ENCODE measurements at places on chromosomes 11 and 22.

DNA sequence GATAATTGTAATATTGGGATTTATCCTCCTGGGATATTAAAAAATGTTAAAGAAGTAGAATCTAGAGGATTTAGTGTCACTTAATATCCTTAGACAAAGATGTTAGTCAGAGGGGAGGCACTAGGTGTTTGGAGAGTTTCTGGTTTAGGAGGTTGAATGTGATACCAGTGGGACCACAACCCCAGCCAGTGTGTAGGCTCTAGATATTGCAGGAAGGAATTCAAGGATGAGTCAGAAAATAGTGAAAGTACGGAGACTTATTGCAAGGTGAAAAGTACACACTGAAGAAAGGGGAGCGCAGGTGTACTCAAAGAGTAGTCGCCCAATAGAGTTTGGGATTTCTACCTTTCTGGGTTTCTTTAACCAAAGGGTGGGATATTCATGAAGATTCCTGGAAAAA, 5.7 kb upstream of the TMEM41B start:
- no peak for DNase-seq

DNA sequence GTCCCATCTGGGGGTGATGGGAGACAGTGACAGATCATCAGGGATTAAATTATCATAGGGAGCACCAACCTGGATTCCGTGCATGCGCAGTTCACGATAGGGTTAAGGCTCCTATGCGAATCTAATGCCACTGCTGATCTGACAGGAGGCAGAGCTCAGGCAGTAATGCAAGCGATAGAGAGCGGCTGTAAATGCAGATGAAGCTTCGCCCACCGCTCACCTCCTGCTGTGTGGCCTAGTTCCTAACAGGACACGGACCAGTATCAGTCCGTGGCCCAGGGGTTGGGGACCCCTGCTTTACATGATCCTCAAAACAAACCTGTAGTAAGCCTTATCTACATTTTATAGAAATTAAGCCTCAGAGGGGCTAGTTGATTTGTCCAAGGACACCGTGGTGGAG, 94.3 kb downstream of the TTC28 start:
- DNase-seq: no peak

DNA sequence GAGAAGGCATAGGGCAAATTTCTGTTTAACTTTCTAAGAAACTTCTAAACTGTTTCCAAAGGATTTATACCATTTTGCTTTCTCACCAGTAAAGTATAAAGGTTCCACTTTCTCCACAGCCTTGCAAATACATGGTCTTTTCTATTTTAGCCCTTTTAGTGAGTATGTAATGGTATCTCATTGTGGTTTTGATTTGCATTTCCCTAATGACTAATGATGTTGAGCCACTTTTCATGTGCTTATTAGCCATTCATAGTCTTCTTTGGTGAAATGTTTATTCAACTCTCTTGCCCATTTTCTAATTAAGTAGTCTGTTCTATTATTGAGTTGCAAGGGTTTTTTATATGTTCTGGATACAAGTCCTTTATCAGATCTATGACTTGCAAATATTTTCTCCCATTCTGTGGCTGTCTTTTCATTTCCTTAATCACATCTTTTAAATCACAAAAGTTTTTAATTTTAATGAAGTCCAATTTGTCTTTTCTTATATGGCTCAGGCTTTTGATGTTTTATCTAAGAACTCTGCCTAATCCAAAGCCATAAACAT, 83.8 kb upstream of the KCNQ1OT1 start:
- no peak for DNase-seq

- no peak for DNase-seq
Measured at GRCh38 chr22:47552541-47553205, 790.2 kb downstream of the TBC1D22A start.

DNA sequence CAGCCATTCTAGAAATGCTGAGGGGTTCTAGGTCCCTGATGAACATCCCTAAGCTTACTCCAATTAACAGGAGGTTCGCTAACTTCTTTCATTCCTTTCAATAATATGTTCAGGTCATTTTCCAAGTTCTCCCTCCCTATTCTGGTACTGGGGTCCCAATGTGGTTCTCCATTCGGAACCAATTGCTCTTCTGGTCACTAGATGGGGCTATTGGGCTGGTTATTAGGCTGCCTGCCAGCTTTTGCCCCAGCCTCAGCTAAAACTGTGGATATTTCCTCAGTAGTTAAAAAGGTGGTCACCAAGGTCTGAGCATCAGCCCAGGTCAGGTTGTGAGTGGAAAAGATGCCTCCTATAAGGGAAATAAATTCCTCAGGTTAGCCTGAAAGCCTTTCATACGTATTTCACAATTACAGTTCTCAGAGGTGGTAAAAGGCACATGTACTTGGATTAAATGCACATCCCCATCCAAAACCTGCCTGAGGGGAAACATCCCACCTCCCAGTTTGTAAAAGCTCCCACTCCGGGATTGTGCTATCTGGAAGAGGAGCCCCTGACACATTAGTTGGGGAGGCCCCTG, 161.1 kb upstream of the CCDC179 start:
- DNase-seq: no peak

GRCh38 chr22:44983878-44984482, 25.8 kb downstream of the PHF21B start:
- no peak for DNase-seq

DNA sequence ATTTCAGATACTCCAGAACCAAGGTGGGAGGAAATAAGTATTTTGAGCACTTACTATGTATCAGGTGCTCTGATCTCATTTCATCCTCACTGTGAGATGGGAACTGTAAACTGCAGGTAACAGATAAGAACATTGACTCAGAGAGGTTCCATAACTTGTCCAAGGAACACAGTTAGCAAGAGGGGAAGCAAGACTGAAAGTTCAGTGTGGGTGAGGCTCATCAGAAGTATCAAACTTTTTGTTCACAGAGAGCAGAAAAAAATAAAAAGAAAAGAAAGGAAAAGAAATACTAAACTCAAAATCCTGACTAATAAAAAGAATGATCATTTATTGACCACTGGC, 37.1 kb downstream of the RAB30 start:
- DNase-seq: no peak

- no peak for DNase-seq
Measured at GRCh38 chr11:12674936-12675696, 895 bp downstream of the TEAD1 start.

GRCh38 chr22:48135592-48135991, 1373.1 kb downstream of the TBC1D22A start:
- no peak for DNase-seq

- DNase-seq: no peak
Measured at GRCh38 chr11:28899706-28900105, 791.5 kb downstream of the METTL15 start.

DNA sequence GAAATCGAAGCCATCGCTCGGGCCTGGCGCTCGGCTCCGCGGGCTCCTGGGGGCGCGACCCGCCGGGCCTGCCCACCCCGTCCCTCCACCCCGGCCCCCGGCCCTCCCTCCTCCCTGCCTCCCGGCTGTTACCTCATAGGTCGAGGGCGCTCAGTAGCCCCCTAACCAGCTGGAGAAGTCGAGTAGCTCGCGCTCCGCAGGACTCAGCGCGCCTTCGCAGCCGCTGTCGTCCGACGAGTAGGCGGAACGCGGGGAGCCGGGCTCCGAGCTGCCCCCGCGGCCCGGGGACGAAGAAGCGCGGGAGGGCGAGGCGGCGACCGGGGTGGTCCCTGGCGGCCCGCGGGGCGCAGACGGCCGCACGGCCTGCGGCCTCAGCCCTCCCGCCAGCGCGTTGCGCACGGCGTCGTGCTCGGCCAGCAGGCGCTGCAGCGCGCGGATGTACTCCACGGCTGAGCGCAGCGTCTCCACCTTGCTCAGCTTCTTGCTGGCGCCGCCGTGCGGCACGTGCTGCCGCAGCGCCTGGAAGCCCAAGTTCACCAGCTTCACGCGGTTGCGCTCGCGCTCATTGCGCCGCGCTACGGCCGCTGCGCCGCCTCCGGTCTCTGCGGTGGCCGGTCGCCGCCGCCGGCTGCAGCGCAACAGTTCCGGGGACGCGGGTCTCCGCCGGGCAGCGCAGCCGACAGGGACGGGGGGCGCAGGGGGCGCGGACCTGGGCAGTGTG, 627 bp downstream of the ASCL2 start:
- no peak for DNase-seq

- DNase-seq: no peak
Measured at GRCh38 chr11:119894916-119895315, 165.9 kb upstream of the NECTIN1 start.

DNA sequence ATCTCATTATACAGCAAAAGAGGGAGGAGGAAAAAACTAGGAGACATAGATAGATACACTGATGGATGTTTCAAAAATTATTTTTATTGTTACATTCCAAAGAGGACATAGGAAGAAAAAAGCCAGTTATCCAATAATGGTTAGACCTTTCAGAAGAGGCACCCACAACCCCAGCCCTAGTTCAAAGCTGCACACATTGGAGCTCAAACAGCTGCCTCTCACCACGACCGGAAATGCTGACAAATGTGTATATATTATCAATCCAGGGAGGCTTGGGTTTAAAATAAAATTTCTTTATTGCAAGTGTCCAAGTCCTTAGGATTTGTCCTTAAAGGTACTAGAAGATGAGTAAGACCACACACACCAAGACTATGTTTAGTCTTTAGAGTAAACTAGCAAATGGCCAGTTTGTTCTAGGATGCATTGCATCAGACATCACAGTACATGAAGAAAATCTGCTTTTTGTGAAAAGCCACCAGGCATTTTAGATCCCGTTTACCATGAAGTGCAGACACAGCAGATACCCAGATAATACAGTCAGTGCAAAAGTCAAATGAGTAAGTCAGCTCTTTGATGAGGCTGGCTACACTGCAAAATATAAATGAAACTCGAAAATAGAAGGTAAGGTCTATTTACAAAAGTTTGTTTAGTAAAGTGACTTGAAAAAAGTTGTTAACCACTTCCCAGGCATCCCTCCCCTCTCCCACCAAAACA, 4.6 kb upstream of the ASCL3 start:
- DNase-seq: no peak

DNA sequence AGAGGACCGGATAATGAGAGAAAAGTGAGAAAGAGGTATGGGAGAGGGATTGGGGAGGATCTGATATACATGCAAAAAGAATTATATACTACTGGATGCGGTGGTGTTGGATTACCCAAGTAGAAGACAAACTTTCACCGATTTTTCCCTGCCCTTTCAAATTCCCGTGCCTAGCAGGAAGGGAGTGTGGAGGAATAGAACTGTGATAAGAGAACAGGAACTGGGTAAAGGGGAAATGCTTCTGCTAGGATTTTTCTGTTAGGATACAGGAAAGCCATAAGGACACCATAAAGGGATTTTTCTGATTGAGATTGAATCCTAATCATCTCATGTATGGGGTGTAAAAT, 480 bp upstream of the MTMR2 start:
- no peak for DNase-seq

GRCh38 chr11:11022125-11022730, 164.4 kb upstream of the ZBED5 start:
- no peak for DNase-seq

- DNase-seq: no peak
Measured at GRCh38 chr22:45922256-45922655, 54.7 kb downstream of the WNT7B start.

DNA sequence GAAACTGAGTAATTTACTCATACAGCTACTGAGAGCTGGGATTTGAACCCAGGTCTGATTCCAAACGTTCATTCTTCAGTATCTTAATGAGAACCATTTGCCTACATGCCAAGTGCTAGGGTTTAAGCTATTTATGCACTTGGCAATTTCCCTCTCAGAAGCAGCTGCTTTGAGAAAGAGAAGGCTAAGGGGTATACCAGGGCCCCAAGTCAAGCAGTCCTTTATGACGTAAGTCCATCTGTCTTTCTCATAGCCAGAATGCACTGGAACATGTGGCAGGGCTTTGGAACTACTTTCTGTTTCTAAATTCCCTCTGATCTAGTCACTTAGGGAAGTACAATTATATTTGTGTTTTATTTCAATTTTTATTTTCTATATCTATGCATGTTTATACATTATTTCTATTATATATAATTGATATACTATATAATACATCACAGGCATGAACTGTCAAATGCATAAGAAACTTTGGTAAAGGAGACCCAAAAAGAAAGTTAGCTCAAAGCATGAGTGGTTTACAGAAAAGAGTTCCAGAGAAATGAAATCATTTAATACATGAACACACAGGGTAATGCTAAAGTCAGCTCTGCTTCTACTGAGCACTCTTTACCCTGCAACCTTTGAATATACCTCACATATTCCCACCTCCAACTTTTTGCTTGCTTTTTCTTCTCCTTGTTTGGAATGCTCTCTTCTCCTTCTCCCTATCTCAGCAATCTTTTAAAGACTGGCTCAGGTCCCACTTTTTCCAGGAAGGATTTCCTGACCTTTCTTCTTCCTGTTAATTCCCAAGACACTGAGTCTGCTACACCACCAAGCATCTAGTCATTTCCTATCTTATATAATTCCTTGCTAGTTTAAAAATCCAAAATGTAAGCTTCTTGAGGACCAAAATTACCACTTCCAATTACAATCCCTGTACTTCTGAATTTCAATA, 80.5 kb upstream of the GDPD4 start:
- DNase-seq: no peak

DNA sequence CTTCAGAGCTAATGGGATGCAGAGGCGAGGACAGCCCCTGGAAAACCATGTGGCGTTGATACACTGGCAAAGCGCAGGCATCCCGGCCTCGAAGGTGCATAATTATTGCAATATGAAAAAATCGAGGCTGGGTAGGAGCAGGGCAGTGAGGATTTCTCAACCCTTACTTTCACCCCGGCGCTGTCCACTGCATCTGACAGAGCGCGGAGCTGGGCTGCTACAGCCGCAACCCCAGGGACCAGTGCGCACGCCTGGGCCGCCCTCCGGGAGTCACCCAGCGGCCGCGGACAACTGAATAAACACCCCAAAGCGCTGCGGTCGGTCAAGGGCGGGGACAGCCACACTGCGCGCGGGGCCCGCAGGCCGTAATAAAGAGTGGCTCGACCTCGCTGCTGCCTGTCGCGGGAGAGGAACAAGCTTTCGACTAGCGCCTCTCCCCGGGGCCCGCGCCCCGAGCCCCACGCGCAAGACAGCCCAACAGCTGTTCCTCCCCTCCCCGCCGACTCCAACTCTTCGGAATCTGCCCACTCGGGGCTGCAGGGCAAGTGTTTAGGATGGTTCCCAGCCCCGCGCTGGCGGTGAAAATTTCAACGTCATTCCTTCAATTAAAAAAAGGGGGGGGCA, 3.6 kb upstream of the WT1 start:
- DNase-seq: no peak

- DNase-seq: no peak
Measured at GRCh38 chr11:42036201-42036600, 576.7 kb upstream of the LRRC4C start.

GRCh38 chr11:65251476-65251875, 10.3 kb upstream of the POLA2 start:
- DNase-seq: no peak
